ENCODE measurements at places on chromosomes 1 and 21.

DNA sequence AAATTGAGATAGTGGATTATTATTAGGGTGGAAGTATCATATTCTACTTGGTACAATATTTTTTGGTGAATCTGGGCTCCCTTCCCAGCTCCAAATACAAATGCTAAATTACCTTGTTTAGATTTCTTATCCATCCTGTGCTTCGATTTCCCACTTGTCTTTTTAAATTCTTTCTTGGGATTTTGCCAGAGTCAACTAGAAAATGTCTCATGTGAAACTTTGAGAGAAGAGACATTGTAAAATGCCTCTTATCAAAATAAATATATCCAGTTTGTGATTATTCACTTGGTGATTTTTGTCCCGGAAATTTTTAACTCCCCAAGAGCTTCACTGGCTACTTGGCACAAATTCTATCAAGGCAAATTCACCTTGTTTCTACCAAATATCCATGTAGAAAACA lies 202.0 kb downstream of the FMN2 start:
- no peak for DNase-seq

- DNase-seq = no peak
These were observed 30.2 kb downstream of the TMPRSS2 start for GRCh38 chr21:41477641-41478318.

- DNase-seq = no peak
These were observed 41.6 kb upstream of the MROH9 start for GRCh38 chr1:170893655-170894297.

DNA sequence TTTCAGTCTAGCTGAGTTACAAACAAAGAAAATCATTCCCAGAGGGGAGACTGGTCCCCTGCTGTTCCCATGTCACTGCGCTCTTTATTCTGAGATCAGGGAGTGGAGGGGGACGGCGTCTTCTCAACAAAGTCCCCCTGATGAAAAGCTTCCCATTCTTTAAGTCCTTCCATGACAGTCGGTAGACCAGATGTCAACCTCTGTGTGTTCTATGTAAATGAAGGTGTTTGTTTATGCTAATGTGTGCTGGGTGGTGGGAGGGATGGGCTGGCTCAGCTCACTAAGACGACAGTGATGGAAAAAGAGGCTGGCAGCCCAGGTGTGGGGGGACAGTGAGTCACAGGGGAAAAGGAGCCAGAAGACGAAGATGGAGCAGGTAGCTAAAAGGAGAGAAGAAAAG lies 148.2 kb upstream of the KLHDC7A start:
- no peak for DNase-seq

DNA sequence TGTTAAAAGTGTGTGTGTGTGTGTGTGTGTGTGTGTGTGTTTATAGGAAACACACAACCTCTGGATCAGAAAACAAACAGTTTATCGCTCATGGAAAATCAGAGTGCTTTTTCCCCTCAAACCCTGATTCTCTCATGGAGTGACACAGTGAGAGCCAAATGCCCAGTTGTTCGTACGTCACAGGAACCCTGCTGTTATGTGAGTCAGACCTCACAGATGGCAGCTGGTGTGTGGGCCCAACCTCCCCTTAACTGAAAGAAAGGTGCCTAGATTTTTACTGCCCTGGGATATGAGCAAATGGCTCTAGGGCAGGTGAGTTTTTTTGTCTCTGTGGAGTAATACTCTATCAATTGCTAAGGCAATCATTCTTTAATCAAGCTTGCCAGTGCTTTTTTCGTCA lies 1788.1 kb downstream of the BRINP3 start:
- DNase-seq = no peak

- DNase-seq = no peak
These were observed 258.4 kb upstream of the CSF3R start for GRCh38 chr1:36741066-36741465.

DNA sequence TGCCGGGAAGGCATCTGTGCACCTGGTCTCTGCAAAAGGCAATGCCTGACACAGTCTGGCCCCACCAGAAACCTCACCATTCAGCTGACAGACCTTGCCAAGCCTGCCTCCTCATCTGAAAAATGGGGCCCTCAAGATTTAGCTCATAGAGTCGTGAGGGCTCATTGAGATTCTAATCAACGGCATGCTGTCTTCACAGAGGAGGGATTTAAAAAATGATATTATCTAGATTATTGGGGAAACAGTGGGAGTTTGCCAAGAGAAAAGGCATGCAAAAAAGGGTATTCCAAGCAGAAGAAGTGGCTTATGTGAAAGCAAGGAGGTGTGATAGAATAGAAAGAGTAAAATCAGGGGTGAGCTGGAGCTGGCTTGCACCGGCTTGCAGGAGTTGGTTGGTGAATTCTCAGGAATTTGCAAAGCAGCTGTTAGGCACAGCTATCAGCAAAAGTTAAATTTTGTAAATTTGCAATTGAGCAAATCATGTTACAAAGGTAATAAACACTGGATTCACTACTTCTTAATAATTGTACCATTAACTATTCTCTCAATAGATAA lies 91.7 kb upstream of the WNT4 start:
- DNase-seq = no peak

- DNase-seq = no peak
These were observed 201.2 kb upstream of the ADAMTS5 start for GRCh38 chr21:27168084-27168483.

GRCh38 chr1:184279911-184280458 lies 106.8 kb upstream of the C1orf21 start:
- no peak for DNase-seq

GRCh38 chr1:118290571-118290970 lies 105.5 kb upstream of the SPAG17 start:
- no peak for DNase-seq

DNA sequence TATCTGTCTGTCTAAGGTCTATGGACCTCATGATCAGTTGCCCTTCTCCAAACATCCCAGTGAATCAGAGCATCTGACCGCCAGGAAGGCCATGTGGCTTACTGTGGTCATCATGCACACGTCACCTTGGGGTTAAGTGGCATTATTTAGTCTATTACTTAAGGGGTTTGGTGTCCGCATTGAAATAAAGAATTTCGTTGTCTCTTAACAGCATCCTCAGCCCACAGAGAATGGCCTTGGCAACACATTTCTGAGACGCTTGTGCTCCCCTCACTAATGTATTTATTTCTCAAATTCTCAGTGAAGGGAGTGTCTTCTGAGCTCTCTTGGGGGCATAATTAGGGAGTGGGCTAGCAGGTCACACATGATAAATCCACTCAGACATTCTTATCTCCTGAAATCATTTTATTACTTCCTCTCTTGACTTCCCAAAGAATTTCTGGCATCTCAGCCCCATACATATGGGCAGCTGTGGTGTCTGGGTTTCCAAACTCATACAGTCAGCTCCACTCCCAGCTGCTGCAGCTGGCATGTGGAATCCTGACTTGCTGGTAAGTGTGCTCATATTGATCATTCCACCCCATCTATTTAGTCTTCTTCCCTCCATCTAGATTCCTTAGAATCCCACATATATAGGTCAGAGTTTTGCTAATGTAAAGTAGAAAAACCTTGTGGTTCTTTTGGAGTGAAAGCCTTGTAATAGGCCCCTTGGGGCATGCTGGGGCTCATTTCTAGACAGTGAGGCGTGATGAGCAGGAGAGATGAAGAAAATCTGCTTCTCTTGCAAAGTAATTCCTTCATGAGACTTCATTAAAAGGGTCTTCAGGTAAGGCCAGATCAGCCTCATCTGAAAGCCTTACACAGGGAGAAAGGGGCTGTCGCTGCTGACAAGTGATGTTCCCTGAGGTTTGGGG lies 110.5 kb downstream of the HHAT start:
- no peak for DNase-seq

DNA sequence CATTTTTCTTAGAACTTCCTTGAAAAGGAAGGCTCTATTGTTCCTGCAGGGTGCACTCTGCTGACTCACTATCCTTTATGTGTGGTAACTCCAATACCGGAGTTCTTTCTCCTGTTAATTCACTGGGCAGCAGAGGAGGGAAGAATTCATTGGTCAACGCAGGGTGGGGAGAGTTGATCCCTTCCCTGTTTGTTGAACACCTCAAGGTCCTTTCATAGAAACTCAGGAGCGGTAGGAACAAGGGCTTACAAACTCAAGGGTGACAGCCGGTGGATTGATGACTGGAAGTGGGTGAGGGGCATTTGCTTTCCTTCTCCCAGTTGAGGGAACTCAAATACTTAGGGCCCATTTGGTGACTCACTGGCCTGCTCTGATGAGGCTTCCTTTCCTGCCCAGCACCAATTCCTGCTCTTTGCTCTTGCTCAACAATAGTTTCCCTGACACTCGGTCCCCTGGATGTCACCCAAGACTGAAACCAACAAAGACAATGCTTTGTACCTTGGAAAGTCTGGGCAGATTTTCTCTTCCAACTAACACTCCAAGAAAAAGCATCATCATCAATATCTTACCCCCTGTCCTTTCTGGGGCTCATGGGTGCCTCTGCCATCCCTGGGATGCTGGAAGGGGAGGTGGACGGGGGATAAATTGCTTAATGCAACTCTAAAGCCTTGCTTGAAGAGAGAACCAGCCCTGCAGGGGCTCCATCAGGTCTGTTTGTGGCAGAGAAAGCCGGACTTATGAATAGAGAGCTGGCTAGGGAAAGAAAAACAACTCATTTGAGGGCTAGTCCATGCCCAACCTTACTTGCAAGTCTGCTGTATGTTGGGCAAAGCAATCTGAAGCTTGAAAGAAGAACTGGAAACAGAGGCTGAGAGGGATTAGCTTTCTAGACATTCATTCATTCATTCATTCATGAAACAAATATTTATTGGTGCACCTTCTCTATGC lies 9.3 kb downstream of the SLC26A9 start:
- no peak for DNase-seq

- DNase-seq = no peak
These were observed 250.6 kb upstream of the NFIA start for GRCh38 chr1:60831780-60832179.

DNA sequence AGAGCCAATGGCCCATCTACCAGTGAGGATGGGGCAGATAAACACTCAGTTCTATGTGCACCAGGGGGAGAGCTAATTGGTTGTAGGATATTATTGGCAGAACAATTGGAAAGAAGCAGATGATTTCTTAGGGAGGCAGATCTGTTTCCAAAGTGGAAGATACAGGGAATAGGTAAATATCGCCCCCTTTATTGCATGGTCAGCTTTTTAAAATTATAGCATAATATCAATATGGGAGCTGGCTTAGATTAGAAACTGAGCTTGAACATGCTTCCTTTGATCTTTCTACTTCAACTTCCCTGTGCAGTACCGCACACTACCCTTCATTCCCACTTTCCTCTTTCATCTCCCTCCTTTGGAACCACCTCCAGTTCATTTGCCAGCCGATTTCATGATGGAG lies 64.0 kb upstream of the PLXNA2 start:
- DNase-seq = no peak

DNA sequence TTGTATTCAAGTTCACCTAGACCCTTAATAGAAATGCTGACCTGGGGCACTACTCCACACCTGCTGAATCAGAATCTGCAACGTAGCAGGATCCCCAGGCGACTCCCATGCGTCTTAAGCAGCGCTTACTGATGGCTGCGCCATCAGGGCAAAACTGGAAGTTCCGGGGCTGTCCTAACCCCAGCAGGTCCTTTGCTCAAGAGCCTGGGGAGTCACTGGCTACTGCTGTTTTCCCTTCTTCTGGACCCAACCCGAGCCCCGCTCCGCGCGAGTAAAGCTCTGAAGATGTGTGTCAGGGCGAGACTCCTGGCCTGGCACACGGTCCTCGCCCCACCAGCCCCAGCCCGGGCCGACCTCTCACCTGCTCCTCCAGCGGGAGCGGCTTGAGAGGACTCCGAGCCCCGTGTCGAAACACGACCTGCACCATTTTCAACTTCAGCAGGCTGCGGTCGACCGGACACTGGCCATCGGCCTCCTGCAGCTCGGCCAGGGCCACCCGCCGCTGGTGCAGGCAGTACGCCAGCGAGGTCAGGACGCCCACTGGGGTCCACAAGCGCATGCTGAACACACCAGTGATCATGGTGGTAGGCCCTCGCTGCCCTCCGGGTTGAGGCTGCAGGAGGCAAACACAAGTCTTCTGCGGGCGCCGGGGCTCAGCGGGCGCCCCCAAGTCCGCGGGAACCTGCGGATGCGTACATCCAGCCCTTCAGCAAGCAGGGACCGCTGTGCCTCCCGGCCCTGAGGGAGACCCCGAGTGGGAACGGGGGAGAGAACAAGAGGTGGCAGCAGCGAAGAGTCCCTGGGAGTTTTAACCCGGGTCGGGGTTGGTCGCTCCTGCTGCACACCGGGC lies 630 bp downstream of the ACP6 start:
- no peak for DNase-seq

DNA sequence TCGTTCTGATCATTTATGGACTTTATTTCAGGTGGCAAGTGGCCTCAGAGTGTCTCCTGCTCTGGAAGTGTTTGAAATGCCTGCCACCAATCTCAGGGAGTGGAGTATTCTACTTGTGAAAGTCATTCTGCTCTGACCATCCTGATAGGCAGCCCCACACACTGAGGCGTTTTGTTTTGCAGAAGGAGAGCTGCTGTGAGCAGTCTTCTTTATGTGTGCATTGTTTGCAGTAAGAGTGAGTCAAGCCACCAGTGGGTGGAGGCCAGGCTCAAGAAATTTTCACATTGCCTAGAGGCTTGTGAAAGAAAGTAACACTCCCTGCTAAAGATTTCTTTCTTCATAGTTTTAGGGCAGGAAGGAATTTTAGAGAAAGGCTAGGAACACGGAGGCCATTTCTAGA lies 204.4 kb downstream of the SLC35F3 start:
- DNase-seq = no peak

DNA sequence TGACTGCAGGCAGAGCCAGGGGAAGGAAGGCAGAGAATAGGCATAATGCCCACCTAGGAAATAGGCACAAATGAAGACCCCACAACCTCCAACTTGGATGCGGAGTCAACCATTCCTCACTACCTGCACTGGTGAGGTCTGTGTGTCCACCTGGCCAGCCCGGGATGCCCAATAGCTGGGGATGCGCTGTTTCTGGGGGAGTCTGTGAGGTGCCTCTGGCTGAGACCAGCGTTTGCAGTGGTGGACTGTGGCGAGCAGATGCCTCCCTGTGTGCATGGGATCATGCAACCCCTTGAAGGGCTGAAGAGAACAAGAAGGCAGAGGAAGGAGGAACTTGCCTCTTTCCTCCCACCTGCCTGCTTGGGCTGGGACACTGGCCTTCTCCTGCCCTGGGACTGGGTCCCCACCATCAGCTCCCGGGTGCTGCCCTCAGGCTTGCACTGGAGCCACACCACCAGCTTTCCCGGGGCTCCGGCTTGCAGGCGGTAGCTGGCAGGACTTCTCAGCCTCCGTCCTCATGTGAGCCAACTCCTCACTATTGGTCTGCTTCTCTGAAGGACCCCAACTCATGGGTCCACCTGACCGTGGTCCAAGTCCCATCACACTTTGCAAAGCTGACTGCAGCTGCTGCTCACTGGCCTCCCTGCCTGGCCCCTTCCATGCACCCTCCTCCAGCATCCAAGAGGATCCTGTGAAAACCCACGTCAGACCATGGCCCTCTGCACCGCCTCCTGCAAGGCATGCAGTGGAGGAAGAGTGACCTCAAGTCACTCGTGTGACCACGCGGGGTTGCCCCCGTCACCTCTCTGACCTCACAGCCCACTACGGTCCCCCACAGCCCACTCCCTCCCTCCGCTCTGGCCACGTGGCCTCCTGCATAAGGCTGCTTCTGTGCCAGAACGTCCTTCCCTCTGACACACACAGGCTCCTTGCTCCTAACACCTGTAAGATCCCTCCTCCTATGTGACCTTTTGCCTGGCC lies 2.7 kb upstream of the PDE9A start:
- DNase-seq = no peak

GRCh38 chr1:19661721-19662228 lies 2.9 kb upstream of the HTR6 start:
- DNase-seq = no peak
